ENCODE measurements at places on chromosomes 6 and 20.

- no peak for DNase-seq
Measured at GRCh38 chr20:61193164-61193563, 58.9 kb upstream of the CDH4 start.

- DNase-seq: no peak
Measured at GRCh38 chr20:46501961-46502360, 11.4 kb downstream of the ZNF334 start.

- no peak for DNase-seq
Measured at GRCh38 chr6:437037-437392, 45.5 kb downstream of the IRF4 start.

GRCh38 chr6:28898710-28898965 lies 25.1 kb downstream of the TRIM27 start:
- no peak for DNase-seq

- DNase-seq: no peak
Measured at GRCh38 chr6:33880766-33881165, 77.0 kb upstream of the MLN start.

GRCh38 chr20:5696011-5696559 lies 54.1 kb upstream of the SHLD1 start:
- DNase-seq: no peak

- DNase-seq: no peak
Measured at GRCh38 chr6:117204903-117205302, 60.5 kb upstream of the VGLL2 start.

DNA sequence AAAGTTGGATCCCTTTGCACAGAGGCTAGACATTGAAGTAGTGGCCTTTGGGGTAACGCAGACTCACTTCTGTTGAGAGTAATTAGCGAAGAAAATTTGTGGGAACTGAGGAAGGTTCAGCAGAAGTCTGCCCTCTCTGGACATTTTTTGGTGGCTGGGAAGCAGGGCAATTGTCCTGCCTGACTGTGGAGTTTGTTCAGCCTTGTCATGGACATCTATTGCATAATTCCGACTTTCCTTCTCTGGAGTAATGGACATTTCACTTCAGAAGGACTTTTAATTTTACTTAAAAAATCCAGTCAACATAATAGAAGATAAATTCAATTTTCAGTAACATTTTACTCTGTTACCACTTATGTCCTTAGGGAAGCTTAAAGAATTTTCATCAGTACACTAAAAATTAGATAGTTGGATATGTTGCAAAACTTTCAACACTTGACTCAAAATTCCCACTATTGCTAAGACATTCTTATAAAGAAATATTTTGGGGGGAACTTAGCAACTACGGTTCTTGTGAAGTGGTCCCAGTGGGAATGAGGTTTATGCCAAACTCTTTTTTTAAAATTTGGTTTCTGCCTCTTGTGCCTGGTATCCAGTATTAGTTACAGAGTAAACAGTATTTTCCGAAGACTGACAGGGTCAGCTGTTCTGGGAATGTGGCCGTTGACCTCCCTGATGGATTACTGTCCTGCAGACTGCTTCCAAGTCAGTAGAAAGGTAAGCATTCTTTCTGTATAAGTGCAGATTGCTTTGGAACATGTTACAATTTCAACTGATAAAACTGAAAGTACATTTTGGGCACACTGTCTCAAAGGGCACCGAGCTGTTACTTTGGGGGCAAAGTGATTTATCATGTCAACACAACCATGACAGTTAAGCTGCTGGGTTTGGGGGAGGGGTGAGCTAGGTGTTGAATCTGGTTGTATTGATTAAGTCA lies 100.6 kb upstream of the MLIP start:
- DNase-seq: no peak

DNA sequence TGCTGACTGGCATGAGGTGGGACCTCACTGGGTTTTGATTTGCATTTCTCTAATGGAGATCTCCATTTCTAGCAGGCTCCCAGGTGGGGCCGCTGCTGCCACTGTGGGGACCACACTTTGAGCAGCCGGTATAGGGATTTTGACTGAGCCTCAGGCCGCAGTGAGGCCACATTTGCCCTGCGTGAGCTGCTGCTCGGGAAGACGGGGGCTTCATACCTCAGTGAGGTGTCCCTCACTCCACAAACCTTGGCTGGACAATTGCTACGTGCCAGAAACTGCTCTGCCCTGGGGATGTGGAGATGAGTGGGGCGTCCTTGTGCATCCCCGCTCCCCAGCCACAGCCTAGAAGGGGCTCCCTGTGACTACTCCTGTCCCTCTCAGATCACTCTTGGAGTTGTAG lies 134.3 kb downstream of the ANKRD60 start:
- DNase-seq: no peak

- no peak for DNase-seq
Measured at GRCh38 chr6:143583542-143584327, 72.2 kb upstream of the FUCA2 start.

DNA sequence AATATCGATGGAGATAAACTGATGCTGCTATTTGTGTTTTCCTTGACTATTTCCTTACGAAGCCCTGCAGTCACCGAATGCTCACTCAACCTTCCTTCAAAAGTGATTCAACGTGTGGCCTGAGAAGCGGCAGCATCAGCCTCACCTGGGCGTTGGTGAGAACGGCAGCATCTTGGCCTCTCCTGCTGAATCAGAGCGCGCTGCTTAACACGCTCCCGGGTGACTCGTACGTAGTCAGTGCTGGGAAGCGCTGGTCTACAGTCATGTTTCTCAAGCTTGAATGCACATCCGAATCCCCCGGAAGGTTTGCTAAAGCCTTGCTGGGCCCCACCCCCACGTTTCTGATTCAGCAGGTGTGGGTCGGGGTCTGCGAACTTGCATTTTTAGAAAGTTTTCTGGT lies 214.1 kb upstream of the RREB1 start:
- no peak for DNase-seq

DNA sequence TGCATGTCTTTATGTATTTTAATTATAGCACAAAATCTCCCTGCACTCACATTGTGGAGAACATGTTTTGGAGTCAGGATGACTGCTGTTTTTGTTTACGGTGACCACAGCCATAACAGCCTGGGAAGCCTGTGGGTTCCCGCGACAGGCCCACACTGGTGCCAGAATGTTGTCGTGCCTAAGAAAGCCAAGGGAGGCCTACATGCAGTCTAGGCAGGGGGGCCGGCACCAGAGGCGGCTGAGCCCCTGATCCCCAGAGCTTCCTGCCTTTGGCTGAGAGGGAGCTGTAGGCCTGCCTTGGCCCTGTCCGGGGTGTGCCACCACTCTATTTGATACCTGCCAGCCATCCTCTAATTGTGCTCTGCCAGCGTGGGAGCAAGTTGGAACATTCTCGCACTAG lies 46.7 kb downstream of the TBC1D7 start:
- no peak for DNase-seq

DNA sequence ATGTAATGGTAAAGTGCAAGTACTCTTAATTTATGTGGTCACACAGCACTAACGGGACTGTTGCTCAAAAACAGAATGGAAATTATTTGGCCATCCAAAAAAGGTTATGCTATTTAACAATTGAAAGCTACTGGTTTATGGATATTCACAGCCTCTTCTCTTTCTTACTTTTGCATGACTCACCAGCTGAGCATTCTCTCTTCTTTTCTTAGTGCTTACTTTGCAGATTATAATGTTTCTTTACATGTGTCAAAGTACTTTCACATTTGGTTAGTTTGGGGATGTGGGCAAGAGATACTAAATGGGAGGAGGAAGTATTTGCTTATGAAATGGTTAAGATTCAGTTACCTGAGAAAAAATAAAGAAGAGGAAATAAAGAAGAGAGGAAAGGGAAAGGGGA lies 610.5 kb downstream of the HTR1B start:
- DNase-seq: no peak

GRCh38 chr6:144921206-144921975 lies 636.3 kb downstream of the UTRN start:
- DNase-seq: no peak

- DNase-seq: peak; percentile 9
Measured at GRCh38 chr6:157557559-157557958, 176.6 kb downstream of the ZDHHC14 start.

- DNase-seq: peak; percentile 71
Measured at GRCh38 chr6:144361016-144361415, 75.9 kb downstream of the UTRN start.

GRCh38 chr6:5989141-5989723 lies 17.5 kb downstream of the NRN1 start:
- DNase-seq: peak; percentile 96

GRCh38 chr20:22217712-22218352 lies 366.5 kb downstream of the FOXA2 start:
- no peak for DNase-seq

DNA sequence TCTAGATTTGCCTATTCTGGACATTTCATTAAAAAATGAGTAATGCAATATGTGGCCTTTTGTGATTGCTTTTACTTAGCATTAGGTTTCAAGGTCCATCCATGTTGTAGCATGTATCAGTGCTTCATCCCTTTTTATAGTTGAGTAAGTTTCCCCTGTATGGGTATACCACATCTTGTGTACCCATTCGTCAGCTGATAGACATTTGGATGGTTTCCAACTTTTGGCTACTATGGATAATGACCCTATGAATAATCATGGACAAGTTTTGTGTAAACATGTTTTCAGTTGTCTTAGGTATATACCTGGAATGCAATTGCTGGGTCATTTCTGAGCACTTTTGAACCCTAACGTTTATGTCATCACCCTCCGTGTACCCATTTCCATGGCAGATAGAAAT lies 15.4 kb downstream of the METTL24 start:
- no peak for DNase-seq

GRCh38 chr20:48841875-48842529 lies 14.2 kb upstream of the PREX1 start:
- DNase-seq: no peak

DNA sequence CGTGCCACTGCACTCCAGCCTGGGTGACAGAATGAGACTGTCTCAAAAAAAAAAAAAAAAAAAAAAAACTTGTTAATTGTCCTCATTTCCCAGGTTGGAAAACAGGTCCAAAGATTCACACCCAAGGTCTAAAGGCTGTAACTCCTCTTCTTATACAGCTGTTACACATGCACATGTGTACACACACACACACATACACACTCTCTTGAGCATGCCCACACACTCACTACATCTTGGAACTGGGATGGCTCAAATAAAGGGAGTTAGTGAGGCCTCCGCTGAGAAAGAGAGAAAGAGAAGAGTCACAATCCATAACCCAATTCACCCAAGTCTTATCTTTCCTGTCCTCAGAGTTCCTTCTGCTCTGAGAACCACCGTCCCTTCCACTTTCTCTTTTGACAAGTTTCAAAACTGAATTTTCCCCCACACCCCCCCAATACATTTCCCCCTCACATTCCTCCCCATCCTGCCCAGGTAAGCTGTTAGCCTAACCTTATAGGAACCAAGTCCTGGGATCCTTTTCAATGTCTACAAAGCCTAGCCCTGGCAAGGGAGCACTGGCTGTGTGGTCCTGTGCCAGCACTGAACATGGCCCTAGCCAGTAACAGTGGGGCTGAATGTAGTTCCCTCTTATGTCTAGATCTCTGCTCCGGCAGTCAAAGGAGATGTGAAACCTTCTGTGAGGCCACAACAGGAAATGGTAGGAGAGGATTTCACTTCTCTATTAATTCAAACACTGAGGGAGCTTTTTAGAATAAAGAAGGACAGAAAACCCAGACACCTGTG lies 3.2 kb upstream of the HLA-DMB start:
- DNase-seq: peak; percentile 92

GRCh38 chr20:47500554-47500953 lies 1.1 kb upstream of the NCOA3 start:
- no peak for DNase-seq

DNA sequence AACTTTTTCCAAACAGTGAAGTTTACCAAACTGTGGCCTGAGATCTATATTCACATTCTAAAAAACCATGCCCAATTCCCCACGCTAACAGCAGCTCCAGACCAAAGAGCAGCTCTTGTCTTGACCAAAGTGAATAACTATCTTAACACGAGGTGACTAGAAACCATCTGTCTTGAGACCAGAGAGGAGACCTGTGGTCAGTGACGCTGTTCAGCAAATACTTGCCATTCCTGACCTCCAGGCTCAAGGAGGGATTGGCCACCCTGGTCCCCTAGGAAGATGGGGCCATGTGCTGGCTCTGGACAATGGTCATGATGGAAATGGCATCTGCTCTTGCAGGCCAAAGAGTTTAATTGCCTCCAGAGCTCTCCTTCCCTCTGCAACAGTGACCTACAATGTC lies 104.4 kb upstream of the CD93 start:
- DNase-seq: no peak

GRCh38 chr20:43689165-43689564 lies 22.3 kb downstream of the MYBL2 start:
- DNase-seq: no peak

DNA sequence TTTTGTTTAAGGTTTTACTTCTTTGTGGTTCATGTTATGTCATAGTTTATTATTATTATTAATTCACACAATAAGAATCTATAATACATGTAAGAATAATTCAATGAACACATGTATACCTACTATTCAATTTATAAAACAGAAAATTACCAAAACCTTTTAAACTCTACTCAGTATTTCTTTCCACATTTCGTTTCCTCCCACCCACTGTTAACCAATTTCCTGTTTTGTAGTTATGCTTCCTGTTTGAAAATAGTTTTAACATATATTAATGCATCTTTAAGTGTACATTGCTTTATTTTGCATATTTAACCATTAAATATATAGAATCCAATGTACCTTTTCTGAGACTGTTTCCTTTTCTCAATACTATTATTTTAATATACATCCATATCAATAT lies 397.9 kb upstream of the SPTLC3 start:
- DNase-seq: no peak

- no peak for DNase-seq
Measured at GRCh38 chr6:128855581-128856085, 27.3 kb upstream of the LAMA2 start.
